ENCODE measurements at places on chromosomes 4 and X. TPM values are rescaled to one million over a fixed set of nuclear protein-coding genes. Genes with fewer than 3 reads are reported as not detected.

DNA sequence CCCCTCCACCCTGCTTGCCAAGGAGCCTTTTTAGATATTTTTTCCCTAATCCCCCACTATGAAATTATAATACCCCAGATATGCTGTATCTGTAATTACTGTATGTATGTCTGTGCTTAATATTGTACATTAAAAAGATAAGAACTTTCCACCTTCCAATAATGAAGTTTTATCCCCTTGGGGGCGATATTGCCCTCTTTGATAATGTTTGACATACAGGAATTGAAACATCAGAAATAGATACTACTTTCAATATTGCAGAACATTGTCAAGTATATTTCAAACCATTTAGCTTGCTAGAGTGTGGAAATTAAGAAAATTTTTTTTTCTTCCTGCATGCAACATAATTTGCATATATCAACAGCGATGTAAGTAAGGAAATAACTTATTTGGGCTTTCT, 58.9 kb downstream of the NAF1 start:
- no peak for DNase-seq

- no peak for DNase-seq
These were observed 61.8 kb upstream of the TXK start for GRCh38 chr4:48195853-48196252.

- no peak for DNase-seq
These were observed 193.9 kb upstream of the PCDH10 start for GRCh38 chr4:132955146-132955545.

GRCh38 chr4:128686810-128687209, 122.7 kb upstream of the JADE1 start:
- no peak for DNase-seq

- no peak for DNase-seq
These were observed 37.0 kb downstream of the FNIP2 start for GRCh38 chr4:158805635-158806471.

DNA sequence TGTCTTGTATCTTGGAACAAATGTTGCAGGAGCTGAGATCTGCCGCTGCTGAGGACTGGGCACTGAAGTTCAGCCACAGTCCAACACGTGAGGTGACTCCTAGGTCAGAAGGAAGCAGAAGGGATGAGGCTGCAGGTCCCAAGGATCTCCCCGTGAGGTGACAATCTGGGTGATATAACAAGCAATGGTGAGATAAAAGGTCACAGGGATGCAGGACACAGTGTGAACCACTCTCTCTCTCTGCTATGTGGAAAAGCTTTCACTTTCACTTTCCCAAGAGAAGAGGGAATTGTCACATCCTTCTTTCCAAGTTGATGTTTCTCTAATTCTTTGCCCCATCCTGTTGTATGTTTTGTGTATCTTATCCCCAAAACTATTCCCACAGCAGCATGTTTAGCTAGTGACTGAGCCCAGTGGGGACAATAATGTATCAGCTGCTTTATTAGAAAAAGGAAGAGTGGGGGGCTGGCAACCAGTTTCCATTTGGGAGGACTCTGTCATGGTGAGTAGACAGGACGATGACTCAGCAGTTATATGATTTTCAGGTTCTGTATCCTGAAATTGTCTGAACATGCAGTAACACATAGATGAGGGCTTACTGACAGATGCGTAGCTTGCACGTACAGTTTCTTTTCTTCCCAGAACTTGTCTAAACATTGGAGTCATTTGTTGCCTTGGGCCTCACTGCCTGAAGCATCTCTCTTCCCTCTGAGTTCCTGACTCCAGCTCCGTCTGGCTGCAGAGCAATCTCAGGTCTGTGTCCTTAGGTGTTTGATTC, 1415.8 kb upstream of the TENM3 start:
- DNase-seq: no peak

DNA sequence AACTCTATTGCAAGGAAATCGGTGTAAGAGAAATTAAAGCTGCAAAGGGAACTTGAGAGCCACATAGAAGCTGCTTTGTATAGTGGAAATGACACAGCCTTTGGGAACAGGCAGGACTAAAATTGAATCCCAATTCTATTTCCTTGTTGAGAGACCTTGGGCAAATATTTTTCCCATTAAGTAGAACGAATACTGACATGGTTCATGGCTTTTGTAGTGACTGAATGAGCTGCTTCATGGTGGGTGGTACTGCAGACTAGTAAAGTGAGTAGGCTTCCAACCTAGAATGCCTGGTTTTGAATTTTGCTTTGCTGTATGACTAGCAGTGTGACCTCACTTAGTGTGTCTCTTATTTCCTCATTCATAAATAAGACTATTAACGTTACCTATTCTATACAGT, 182.2 kb upstream of the KCNIP4 start:
- DNase-seq: no peak

DNA sequence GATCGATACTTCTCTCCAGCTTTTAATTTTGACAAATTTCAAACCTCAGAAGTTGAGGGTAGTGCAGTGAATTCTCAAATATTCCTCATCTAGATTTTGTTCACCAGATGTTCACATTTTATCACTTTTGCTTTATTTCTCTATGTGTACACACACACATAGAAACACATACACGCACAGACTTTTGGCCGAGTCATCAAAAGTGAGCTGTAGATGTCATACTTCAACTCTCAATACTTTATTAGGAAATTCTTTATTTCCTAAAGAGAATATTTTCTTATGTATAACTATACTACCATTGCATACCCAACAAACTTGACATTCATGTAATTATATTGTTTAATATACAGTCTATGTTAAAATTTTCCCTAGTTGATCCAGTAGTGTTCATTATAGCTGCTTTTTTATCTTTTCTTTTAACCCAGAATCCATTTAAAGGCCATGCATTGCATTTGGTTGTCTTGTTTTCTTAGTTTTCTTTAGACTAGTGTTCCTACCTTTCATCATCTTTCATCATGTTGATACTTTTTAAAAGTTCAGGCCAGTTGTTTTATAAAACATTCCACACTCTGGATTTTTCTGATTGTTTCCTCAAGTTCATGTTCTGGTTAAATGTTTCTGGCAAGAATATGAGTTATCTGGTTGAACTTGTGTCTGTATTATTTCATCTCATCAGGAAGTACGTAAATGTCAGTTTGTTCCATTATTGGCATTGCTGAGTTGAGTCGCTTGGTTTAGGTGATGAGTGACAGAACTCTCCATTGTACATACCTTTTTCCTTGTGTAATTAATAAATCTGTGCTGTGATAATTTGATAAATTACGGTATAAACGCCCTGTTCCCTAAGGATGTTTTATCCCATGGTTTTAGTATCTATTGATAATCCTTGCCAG, 94.1 kb upstream of the TLR2 start:
- DNase-seq: peak; percentile 31

- DNase-seq: no peak
These were observed 70.1 kb upstream of the MED14 start for GRCh38 chrX:40805404-40805803.

DNA sequence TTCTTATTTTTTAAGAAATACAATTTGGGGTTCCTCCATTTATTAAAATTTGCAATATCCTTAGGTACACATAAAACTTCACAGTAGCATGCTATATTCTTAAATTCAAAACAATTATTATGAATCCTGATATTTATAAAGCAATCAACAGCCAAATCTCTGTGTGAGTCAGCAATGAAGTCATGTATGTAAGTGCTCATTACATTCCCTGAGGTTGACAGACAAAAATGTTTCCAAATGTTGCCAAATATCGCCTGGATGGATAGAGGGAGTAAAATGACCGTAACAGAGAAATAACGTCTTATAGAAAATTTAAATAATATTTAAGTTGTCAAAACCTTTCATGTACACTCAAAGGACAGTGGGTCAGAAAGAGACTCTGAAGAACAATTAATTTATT, 220.0 kb downstream of the PCDH18 start:
- no peak for DNase-seq

- DNase-seq: no peak
These were observed 374.9 kb upstream of the TECRL start for GRCh38 chr4:64784125-64784524.

DNA sequence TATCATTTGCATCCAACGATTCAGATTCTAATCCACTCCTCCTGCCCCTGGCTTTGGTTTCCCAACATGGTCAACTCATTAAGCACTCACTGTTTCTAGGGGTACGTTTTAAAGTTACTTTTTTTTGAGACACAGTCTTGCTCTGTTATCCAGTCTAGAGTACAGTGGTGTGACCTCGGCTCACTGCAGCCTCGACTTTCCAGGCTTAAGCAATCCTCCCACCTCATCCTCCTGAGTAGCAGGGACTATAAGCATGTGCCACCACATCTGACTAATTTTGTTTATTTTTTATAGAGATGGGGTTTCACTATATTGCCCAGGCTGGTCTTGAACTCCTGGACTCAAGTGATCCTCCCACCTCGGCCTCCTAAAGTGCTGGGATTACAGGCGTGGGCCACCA, 48.9 kb downstream of the TMEM156 start:
- no peak for DNase-seq

- no peak for DNase-seq
These were observed 44.3 kb upstream of the DCLK2 start for GRCh38 chr4:150033901-150034300.

GRCh38 chr4:132333724-132334047, 815.4 kb upstream of the PCDH10 start:
- DNase-seq: no peak

GRCh38 chrX:137032341-137032694, 1.5 kb downstream of the GPR101 start:
- no peak for DNase-seq

GRCh38 chrX:40644176-40644575, 3.2 kb downstream of the CXorf38 start:
- DNase-seq: no peak

DNA sequence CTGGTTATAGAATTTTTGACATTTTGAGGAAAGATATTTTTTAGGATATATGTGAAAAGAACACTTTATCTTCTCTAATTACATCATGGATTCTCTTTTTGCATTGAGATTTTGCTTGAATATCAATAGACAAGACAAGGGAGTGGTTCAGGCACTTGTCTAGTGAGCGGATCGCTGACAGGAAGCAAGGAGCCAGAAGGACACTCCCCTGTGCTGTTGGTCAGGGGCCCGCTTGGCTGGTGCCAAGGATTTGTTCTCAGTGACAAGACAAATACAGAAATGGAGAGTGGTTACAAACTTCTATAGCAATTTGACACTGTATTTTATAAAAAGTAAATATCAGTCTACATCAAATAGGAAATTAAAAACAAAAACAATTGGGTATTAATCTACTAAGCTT, 60.0 kb downstream of the SLC9B1 start:
- no peak for DNase-seq

DNA sequence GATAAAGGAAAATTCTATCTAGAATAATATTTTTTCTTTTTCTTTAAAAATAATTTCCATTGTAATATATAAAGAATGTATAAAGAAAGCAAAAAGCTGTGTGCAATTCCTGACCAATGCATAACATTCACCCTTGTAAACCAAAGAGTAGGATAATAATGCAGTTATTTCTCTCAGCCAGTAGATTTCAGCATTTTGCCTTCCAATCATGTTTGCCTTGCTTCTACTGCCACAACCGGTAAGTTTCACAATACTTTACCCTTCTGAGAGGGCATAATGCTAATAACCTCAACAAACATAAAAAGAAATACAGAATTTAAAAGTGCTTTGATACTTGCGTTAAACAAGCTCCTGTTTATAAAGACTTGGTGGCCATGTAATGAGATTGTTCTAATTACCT, 59.9 kb downstream of the CHIC2 start:
- DNase-seq: no peak

DNA sequence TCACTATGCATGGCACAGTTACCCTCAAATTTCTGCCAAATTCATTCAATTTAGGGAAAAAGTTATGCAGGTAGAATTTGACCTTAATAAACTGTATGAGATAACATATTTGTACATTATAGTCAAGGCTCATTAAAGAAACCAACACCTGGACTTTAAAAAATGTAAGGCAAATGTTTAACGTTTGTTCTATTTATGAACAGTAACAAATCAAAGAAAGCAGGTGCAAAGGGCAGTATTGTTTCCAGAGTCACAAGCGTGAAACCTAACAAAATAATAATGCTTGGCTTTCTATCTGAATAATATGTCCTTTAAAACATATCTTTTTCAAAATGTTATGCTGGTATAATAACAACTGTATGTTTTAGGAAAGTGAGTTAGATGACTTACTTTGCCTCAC, 41.2 kb downstream of the LIN54 start:
- DNase-seq: no peak

DNA sequence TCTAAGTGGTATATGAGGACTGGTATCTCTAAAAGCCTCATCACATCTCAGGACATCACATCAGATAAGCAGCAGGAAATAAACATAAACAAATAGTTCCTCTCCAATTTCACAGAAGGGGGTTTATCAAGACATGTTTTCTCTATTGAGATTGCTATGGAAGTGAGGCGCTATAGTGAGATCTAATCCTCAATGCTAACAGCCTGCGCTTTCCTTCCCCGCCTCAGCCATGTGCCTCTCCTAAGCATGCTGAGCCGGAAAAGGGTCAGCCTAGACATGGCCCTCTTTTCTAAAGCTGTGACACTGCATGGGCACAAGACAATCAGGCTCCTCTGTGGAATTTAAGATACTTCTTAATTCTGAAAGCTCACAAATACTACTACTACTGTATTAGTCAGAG, 286.1 kb downstream of the INPP4B start:
- DNase-seq: no peak

DNA sequence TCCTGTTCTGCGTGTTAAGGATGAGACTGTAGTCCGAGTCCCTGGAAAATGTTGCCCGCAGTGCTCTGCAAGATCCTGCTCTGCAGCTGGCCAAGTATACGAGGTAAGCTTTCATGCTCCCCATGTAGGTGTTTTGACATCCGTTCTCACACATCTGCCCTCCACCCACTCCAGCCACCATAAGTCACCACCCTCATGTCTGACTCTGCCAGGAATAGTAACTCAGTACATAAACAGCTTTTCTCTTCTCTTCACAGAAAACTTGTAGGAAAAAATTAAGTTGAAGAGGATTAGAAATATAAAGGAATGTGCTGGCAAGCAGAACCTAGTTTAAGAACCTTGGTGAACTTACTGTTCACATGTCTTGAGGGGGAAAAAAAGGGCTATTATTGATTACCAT, 207.9 kb downstream of the FRAS1 start:
- no peak for DNase-seq

Gene IL2
- not detected for total RNA-seq

Gene FABP2
- not detected for total RNA-seq

Gene PTTG2
- not detected for total RNA-seq

Gene ARHGAP6
- 4.8 TPM for total RNA-seq

Gene P2RY4
- total RNA-seq: 0.69 TPM

Gene SLIT2
- total RNA-seq: 40.4 TPM

Gene USP38
- total RNA-seq: 16.6 TPM

Gene ARFIP1
- 41.2 TPM for total RNA-seq

Gene HEPH
- 20.9 TPM for total RNA-seq

Measured in skin of body (tissue), 3 donors.